Right ventricle myocardium superior (tissue), 1 donor: ENCODE measurements at places on chromosomes 13 and 19.

GRCh38 chr13:42860485-42860884, 79.1 kb downstream of the FAM216B start:
- no peak for DNase-seq

DNA sequence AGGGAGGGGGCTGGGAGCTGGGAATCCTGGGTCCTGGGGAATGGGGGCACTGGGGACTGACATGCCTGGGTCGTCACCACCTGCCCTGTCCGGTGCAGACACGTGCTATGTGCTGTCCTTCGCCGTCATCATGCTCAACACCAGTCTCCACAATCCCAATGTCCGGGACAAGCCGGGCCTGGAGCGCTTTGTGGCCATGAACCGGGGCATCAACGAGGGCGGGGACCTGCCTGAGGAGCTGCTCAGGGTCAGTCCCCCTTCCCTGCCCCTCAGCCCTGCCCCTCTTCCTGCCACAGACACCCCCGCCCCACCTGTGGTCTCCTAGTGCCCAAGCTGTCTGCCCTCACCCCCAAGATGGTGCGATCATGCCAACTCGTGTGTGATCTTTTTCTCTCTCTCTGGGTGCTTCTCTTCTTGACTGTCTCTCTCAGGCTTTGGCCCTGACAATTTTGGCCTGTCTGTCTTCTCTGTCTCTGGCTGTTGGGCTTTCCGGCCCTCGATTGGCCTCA, 5.0 kb downstream of the CYTH2 start:
- DNase-seq = no peak

DNA sequence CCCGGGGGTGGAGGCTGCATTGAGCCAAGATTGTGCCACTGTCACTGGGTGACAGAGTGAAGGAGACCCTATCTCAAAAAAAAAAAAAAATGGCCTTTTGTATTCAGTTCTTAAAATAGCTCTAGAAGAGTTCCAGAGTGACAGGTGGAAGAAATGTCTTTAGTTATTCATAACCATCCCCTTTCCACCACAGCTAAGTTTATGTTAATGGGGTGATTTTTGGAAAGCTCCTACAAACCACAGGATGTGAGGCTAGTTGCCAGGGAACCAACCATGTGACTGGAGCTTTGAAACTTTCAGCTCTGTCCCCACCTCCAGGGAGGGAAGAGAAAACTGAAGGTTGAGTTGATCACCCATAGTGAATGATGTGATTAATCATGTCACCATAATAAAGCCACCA, 6.9 kb downstream of the ZNF490 start:
- DNase-seq = no peak

GRCh38 chr13:112885782-112886268, 83.2 kb upstream of the MCF2L start:
- DNase-seq = peak; percentile 91

DNA sequence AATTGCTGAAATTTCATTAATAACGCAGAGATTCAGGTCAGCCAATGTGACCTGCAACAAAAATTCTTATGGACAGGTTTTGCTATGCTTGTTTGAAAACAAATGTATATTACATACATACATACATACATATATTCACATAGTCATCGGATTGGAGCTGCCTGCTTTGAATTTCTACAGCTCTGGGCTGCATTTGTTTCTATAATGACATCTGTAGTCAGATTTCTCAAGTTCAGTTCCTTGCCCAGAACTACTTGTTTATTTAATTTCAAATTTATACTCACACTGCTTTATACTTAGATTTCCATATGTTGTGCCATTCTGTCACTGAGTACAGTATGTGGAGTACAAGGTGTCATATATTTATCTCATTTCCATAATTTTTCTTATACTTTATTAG, 2775.0 kb downstream of the PCDH9 start:
- DNase-seq = no peak

DNA sequence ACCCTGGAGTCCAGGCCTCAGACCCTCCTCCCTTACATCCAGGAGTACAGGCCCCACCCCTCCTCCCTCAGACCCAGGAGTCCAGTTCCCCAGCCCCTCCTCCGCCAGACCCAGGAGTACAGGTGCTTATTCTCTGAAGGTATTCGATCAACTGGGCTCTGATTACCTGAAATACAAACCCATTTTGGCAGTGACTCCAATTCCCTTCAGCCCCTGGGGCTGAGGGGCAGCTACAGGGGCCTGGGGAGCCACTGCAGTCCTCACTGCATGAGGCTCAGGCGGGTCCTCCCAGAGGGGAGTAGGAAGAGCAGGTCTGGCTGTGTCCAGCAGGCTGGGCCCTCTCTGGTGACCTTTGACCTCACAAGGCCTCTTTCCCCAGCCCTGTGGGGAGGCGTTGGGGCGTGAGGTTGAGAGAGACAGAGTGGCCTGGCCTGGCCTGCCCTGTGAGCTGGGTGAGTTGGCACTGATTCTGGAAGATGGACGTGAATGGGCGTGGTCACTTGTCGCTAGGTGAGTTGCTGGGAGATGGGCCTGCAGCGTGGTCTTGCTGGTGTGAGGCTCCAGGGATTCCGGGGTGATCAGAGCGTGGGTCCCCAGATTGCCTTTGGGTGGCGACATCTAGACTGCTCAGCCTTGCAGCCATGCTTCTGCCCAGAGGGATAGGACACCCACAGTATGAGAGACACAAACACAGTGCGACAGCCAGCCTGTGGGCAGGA, 3.1 kb downstream of the BCAT2 start:
- DNase-seq = no peak

DNA sequence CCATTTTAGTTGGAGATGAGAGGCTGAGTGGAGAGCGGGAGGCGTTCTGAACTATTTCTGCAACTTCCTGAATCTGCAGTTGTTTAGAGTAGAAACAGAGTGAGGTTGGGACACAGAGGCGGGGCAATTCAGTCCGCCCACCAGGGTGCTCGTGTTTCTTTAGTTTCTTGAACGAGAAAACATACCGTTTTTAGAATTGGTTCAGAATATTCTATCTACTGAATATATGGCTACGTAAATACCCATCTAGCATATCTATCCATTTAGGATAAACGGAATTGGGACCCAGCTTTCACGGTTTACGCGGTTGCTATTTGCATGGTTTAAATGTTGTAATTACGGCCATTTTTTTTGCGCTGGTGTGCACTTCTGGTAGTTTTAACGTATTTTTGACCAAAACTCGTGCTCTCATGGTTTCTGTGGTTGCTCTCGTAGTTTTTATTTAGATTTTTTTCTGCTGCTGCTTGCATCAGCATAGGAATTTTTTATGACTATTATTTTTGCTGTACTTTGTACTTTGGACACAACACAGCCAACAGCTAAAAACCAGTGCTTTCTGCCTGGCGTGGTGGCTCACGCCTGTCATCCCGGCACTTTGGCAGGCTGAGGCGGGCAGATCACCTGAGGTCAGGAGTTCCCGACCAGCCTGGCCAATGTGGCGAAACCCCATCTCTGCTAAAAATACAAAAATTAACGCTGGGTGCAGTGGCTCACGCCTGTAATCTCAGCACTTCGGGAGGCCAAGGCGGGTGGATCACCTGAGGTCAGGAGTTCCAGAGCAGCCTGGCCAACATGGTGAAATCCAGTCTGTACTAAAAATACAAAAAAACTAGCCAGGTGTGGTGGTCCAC, 32.7 kb downstream of the TIMM13 start:
- DNase-seq = no peak

GRCh38 chr13:40143559-40143958, 488.1 kb downstream of the COG6 start:
- no peak for DNase-seq

GRCh38 chr13:45451282-45451681, 13.5 kb upstream of the COG3 start:
- no peak for DNase-seq

GRCh38 chr13:26327940-26328725, 74.2 kb downstream of the CDK8 start:
- DNase-seq = no peak

DNA sequence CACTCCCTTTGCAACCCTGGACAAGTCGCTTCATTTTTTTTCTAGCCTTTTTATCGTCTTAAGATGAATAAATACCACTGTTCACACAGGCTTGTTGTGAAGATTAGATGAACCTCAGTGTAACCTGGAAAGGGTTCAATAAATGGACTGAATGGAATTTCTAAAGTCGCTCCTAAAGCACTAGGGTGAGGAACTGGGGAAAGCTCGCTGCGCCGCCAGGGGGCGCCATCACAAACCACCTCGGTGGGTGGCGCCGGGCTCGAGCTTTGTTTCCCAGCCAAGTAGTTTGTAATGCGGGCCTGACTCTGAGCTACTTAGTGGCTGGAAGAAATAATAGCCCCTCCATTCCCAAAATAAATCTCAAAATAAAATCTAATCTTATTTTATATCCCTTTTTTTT, 2.2 kb upstream of the CEACAM6 start:
- DNase-seq = peak; percentile 74
